Trophoblast cell (in vitro differentiated cells and primary cell): ENCODE measurements at places on chromosomes 5 and 9.
A peak's percentile ranks its signal among the peaks of the same experiment; 100 is the strongest.

DNA sequence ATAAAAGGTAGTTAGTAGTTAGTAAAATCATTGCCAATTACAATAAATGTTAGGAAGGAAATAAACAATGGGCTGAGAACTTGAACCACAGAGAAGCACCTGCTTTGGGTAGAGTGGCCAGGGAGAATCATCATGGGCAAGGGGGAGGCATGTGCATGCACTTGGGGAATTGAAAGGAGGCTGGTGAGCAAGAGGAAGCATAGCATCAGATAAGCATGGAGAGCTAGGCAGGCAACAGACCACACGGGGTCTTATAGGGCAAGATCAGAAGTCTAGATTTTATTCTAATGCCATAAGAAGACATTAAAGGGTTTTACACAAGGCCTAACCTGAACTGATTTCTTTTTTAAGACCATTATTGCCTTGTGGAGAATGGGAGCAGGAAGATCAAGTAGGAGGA, 93.4 kb downstream of the PIP5K1B start:
- DNase-seq = no peak

DNA sequence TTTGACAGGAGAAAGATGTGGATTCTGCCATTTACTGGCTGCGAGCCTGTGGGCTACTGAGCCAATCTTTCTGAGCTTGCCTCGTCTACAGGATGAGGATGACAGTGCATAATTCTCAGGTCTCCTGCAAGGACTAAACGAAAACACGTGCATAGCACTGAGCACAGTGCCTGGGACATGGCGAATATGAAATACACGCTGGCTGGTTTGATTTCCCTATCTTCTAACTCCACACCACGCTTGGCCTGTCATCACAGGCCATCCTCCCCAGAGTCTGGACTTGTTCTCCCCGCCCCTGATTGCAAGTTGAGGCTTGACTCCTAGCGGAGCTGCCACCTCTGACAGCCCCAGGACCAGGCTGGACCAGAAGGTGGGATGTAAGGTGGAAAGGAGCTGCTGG, 37.9 kb downstream of the ARPC5L start:
- DNase-seq = no peak

- no peak for DNase-seq
Measured at GRCh38 chr5:80713631-80714030, 58.8 kb upstream of the DHFR start.

- no peak for DNase-seq
Measured at GRCh38 chr5:157285310-157286035, 19.6 kb downstream of the CYFIP2 start.

GRCh38 chr5:181076920-181077319, 36.9 kb downstream of the BTNL9 start:
- DNase-seq = no peak

- no peak for DNase-seq
Measured at GRCh38 chr5:66406761-66407336, 189.3 kb upstream of the MAST4 start.

GRCh38 chr5:160342413-160342941, 27.9 kb downstream of the C1QTNF2 start:
- DNase-seq = no peak

DNA sequence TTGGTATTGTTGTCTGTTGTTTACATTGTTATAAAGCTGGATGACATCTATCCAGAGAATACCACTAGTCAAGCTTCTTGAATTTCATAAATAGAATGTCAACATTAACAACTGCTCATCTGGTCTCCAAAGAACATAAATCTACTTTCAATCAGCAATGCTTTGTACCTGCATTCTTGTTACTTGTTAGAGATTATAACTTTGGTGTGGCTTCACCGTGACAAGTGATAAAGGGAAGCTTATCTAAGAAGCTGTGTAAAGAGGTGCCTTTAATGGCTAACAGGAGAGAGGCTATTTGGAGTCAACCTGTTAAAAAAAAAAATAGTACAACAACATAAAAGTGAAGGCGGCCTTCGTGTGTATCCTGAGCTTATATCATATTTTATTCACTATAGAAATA, 41.8 kb downstream of the MUSK start:
- DNase-seq = no peak

- DNase-seq = no peak
Measured at GRCh38 chr9:78097541-78097940, 65.9 kb upstream of the GNAQ start.

- no peak for DNase-seq
Measured at GRCh38 chr5:1785984-1786383, 13.7 kb downstream of the MRPL36 start.

GRCh38 chr5:170393958-170394357, 4.8 kb upstream of the KCNMB1 start:
- DNase-seq = no peak

GRCh38 chr9:86703346-86703745, 244.0 kb downstream of the GAS1 start:
- DNase-seq = peak; percentile 71

DNA sequence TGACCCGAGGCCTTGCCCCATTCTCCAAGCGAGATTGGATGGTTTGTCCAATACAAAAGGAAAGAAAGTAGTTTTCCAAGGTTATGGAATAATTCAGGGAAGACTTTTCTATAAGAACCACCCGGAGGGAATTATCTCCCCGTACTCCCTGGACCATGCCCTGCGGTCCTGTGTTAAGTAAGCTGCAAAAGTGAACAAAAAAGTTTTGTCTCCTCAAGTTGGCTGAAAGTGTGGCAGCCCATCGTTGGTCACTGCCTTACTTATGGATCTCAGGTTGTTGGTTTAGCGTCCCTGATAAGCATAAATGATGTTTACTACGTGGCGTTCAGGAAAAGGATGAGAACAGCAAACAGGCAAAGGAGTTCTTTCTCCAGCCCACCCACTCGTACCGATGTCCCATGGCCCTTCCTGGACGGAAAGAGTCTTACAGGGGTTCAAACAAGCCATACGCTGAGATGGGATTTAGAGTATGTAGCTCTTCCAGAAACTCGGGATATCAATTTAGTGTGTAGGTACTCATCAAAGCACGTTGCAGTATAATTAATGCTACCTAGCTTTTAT, 413 bp upstream of the AUH start:
- DNase-seq = no peak

GRCh38 chr9:34671307-34671706, 8.8 kb upstream of the CCL27 start:
- DNase-seq = no peak

DNA sequence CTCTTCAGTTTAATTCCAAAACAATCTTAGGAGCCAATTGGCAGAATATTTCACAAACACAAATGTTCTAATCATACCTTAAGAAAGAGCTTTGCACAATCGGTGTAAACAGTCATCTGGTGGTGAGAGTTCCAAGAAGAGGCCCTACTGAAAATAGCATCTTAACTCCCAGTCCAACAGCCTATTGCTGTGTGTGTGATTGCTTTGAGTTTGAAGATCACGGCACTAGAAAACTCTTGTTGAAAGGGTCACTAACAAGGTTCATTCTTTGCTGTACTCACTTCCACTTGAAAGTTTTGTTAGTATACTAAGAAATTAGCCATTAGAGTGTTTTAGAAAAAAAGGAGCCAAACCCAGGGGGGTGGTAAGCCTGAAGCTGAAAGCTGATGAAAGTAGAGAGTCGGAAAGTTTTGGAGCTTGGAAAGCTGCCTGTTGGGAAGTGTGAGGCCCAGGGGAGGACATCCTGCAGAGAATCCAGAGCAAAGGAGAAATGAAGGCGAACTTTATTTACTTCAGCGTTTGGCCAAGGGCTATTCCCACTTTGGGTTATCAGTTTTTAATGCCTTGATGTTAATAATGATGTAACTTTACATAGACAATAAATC, 180.3 kb upstream of the GHR start:
- no peak for DNase-seq

GRCh38 chr5:124398460-124398859, 348.0 kb downstream of the ZNF608 start:
- no peak for DNase-seq

DNA sequence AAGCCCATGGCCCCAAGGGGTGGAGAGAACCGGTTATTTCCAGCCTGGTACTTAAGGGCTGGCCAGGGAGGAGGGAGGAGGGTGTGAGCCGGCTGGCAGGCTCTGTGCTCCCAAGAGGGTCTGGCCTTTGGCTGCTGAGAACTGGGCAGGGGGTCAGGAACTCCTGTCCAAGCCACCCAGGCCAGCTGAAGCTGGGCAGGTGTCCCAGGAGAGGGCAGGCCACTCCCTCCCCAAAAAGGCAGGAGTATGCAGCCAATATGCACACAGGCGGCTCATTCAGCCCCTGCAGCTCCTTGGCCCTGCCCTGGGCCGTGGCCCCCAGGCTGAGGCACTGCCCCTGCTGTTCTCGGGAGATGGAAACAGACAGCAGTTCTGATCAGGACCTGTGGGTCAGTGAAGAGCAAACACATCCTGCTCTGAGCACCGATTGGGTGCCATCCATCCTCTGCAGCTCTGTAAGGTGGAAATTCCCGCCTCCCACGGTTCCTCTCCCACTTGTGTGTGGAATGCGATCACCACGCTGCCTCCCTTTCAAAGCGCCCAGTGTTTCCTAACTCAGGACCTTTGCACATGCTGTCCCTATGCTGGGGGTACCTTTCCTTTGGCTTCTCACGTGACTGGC, 17.1 kb upstream of the KIF12 start:
- DNase-seq = no peak

- no peak for DNase-seq
Measured at GRCh38 chr9:79325501-79325900, 246.3 kb upstream of the TLE4 start.

GRCh38 chr5:124905256-124906130, 159.1 kb upstream of the ZNF608 start:
- no peak for DNase-seq

GRCh38 chr9:70639853-70640814, 225.7 kb upstream of the KLF9 start:
- peak; percentile 16 for DNase-seq

DNA sequence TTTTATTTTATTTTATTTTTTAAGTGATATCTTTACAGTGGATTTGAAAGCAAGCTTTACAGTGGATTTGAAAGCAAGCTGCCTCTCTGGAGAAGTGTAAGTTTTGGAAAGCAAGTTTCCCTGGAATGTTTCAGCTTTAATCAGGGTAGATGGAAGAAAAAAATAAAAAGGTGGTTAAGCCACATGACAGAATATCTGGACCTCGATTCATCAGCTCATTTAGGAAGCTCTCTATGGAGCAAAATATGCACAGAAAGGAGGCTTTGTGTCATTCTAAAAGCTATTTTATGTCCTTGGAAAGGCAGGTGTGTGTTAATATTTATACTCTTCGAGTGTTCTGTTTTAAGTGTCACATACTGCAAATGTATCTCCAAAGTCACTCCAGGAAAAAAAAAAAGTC, 409.2 kb upstream of the KLF4 start:
- DNase-seq = no peak

- no peak for DNase-seq
Measured at GRCh38 chr5:79850941-79851340, 140.1 kb downstream of the MTX3 start.

DNA sequence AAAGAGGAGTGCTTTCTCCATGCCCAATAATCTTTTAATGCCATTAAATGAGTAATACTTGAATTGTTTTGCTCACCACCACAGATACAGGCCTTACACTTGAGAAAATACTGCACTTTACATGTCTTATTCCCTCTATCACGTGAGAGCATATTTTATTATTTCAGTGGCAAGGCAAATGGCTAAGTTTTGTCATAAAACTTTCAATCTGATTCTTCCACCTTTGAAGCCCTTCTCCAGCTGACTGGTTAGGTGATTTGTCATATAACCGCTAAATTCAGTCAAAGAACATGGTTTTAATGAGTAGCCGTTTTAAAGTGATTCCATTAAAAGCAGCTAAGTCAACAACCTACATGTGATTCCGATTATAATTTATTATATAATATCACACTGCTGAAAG, 43.8 kb downstream of the FAT2 start:
- no peak for DNase-seq

- no peak for DNase-seq
Measured at GRCh38 chr5:67935908-67936566, 279.5 kb upstream of the PIK3R1 start.

DNA sequence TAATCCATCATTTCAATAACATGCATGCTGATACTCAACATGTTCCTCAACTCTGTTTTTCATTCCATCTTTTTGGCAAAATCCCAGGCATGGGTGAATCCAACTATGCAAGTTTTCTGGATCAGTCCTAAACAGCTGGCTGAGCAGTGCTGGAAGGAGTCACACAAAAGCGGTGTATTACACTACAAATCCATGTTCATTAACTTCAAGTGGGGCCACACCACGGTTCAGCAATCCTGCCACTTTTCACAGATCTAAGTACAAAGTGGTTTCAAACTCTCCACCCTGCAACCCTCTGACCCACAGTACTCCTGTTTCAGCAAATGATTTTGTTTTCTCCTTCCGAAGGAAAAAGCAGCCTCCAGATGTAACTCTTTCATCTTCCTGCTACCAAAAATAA, 222.5 kb downstream of the EPB41L4A start:
- DNase-seq = no peak

DNA sequence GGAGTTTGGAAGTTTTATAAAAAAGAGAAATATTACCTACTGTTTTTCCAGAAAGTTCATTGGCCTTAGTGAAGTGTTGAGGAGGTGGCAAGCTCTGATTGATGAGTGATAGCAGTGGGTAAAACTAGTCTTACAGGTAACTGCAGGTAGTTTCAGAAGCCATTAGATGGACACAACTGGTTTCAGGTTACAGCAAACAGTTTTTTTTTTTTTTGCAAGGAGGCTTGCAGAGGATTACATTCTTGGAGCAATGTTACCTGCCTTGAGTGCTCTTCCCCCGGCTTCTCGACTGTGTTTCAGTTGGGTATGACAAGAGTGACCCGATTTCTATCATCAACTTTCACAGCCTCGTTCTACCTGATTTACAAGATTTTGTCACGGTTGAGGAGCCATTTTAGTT, 333.4 kb downstream of the YTHDC2 start:
- no peak for DNase-seq

GRCh38 chr5:69078921-69079540, 14.8 kb upstream of the SLC30A5 start:
- no peak for DNase-seq

DNA sequence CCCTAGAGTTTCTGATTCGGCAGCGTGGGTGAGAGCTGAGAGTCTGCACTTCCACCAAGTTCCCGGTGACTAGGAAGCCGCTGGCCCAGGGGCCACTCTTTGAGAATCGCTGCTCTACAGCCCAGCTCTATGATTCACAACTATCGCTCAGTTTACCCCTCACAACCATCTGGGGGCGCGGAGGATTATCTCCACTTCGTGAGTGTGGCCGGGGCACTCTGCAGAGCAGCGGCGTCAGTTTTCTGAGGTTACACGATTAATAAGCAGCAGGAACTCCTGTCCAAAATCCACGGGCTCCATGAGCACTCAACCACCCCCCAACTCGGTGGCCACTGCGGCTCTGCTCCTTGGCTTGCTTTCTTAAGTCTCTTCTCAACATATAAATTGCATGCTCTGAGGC, 19.3 kb downstream of the CORO2A start:
- DNase-seq = no peak

- no peak for DNase-seq
Measured at GRCh38 chr5:105230516-105231157, 1668.0 kb upstream of the NUDT12 start.

DNA sequence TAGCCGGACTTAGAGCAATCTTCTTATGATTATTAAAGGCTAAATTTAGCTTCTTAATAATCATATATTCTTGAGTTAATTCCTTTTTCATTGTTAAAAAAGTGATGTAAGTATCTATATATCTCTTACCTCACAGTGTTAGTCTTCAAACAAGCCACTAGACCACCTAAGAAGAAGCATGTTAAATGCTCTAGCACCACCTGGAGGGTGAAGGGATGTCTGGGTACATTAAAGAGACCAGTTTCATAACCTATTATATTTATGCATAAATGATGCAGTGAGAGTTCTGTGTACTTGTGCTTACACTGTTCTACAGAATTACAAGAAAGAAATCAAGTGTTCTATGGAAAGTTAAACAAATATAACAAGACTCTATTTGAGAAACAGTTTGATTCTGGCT, 55.9 kb upstream of the SLCO6A1 start:
- no peak for DNase-seq

- DNase-seq = no peak
Measured at GRCh38 chr9:75242426-75242825, 154.1 kb downstream of the OSTF1 start.
